ENCODE measurements at places on chromosomes 3 and 15.

GRCh38 chr3:186960347-186960746 is 30.0 kb downstream of the ST6GAL1 start:
- DNase-seq, result no peak

- no peak for DNase-seq
Observed at GRCh38 chr3:57978316-57978715, 29.9 kb upstream of the FLNB start.

GRCh38 chr15:94100863-94101262 is 130.5 kb upstream of the MCTP2 start:
- DNase-seq, result no peak

- no peak for DNase-seq
Observed at GRCh38 chr3:2706836-2707210, 403.4 kb downstream of the IL5RA start.

GRCh38 chr3:82143661-82144412 is 382.4 kb upstream of the GBE1 start:
- DNase-seq, result no peak

DNA sequence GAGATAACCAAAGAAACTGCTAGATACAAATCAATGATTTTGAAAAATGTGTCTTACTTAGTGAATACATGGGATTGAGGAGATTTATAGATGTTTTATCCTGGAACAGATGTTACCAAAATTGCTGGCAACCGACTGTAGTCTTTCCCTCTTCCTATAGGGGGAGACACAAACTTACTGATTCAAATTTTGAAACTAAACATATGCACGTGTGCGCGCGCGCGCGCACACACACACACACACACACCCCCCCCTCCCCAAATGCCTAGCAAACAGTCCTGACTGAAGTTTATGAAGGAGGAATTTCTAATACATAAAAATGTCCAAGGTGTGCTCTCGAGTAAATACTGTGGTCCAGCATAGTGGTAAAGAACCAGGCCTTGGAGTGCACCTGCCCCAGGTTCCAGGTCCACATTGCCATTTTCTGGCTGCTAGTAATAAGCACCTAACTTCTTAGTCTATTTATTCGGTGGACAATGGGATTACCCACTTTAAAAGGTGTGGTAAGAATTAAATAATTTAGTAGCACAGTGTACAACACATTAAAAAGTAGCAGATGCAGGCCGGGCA is 18.5 kb upstream of the C3orf62 start:
- DNase-seq, result no peak

- no peak for DNase-seq
Observed at GRCh38 chr15:69729167-69729748, 276.6 kb downstream of the RPLP1 start.

DNA sequence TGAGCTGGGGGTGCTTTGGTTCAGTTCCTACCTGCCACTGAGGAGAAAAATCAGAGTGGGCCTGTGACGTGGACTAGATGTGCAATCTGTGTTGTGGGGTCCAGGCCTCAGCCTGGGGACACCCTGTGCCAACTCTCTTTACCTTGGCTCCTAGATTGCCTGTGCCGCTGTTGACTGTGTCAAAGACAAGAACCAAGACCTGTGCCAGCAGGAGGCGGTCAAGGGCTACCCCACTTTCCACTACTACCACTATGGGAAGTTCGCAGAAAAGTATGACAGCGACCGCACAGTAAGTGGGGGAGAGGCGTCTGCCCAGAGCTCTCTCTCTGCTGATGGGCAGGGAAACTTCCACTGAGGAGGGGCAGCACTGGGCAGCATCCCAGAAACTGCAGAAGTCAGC is 40.6 kb upstream of the SEC22A start:
- DNase-seq, result no peak

DNA sequence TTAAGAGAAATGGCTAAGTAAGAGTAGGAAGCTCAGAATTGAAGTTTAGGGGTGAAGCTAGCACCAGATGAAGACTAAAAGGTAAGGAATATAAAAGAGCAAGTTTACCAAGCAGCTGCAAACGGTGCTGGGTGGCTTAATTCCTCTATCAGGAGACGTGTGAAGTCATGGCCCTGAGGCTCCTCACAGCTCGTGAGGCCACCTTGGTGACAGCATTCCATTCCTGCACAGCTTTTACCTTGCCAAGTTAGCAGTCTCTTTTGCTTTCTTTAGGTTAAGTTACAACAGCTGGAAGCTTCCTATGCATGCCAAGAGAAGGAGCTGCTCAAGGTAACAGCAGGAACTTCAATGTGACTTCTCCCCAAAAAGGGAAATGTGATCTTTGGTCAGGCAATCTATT is 6.4 kb downstream of the TMCO5A start:
- no peak for DNase-seq

Measured in NCI-H1436 (cell line).